H1 (cell line): ENCODE measurements at places on chromosomes 5 and 9.

DNA sequence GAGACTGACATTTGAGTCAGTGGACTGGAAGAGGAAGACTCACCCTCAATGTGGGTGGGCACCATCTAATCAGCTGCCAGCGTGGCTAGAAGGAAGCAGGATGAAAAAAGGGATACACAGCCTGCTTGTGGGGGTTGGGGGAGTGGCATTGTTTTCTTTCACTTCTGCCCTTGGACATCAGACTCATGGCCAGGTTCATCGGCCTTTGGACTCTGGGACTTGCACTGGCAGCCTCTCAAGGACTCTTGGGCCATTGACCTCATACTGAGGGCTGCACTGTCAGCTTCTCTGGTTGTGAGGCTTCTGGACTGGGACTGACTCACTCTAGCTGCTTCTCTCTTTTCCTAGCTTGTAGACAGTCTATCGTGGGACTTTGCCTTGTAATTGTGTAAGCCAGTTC, 374.9 kb downstream of the TLE1 start:
- DNase-seq = no peak

GRCh38 chr9:5326893-5327548, 12.7 kb downstream of the RLN1 start:
- DNase-seq = peak; percentile 38

GRCh38 chr5:1136814-1137213, 25.0 kb upstream of the SLC12A7 start:
- DNase-seq = no peak

DNA sequence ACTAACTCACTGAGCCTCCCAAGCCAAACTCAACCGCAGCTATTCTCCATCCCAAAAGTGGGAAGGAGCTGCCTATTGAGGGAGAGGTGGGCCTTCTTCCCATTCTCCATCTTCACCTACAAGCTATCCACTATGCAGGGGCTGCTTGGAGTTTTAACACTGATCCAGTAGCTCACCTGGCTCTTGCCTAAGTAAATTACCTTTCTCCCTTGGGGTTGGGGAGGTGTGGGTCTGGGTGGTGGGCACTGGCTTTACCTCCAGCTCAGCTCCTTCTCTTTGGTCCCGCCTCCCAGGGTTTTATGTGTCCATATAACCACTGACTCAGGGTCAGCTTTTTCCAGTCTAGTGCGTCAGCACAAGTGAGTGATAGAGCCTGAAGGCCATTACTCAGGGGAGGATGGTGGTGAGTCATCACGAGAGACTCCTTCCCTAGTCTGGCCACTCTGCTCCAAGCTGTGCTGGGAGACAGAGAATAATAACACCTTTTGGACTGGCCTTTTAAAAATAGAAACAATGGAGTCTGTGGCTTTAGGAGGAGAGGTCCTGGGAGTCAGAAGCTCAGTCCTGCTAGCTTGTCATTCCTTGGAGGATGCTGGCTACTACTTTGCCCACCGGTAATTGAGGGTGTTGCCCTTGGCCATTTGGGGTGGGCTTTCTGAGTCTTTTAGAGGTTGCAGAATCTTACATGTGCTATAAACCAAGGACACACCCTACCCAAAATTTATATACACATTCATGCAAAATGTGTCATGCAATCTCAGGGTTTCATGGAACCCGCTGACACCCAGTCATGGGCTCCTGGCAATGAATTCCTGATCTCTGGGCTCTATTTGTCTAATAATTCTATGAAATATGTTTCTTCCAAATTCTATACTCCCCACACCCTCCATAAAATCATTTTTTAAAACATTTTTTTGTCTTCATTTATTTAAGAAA, 35.6 kb upstream of the ATP6V1G1 start:
- DNase-seq = no peak

DNA sequence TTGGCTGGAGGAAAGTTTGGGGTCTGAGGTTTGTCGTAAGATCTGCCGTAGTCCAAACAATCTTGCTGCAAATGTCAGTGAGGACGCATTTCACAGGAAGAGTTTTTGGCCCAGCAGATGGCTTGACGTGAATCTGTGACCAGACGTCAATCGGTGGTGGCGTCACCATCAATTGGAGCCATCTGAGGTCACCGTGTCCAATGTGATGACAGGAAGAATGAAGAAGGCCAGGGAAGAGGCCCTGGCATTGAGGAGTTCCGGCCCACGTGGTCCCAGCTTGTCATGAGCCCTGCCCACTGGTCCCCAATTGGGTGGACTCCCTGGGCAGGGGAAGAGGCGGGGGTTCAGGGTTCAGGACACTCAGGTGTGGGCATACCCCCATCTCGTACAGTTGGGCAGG, 79.9 kb downstream of the OLFM1 start:
- no peak for DNase-seq

DNA sequence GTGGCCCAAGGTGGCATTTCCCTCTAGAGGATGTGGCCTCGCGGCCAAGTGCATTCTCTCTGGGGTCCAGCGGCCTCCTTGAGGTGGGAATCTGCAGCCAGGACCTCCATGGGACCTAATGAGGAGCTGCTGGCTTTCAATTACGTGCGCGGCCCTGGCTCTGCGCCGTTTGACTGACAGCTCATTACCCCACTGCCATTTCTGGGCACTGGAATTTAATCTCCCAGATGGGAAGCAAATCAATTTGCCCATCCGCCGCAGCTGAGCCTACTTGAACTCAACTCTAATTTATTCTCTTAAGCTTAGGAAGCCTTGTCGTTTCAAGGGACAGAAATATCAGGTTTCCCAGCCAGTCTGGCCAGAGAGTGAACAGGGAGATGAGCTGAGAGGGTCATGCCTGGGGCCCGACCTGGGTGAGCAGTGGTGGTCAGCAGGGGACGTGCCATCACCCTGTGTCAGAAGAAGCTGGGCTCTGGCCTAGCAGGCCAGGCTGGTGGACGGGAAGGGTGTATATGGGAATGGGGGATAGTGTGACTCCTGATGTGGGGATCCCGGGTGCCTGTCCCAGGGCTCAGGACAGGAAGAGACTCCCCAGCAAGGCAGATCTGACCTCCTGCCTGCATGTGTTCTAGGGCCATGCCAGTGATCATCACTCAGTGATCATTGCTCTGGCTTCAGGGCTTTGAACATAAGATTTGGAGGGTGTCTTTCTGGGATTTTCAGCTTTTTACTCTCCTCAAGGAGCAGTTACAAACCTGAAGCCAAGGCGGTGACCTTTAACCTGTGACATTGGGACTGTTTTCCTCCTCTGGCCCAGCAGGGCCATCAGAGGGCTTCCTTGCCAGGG, 69.7 kb downstream of the MACROH2A1 start:
- no peak for DNase-seq

DNA sequence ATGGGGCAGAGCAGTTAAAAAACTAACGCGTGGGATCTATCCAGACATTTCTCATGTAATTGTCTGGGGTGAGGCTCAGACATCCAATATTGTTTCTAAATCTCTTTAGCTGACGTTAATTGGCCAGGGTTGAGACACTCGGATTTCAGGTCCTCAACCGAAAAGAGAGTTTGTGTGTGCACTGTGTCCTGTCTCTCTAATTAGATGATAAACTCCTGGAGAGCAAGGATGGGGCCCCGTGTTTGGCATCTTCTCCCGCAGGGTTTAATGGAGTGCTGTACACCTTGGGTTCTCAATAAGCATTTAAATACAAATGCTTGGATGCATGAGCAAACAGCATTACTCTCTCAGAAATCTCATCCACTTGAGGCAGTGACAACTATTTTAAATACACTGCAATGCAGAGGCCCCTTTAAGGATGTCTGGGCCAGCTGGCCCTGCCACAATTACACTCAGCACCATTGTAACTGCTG, 139.6 kb downstream of the MTX3 start:
- no peak for DNase-seq

DNA sequence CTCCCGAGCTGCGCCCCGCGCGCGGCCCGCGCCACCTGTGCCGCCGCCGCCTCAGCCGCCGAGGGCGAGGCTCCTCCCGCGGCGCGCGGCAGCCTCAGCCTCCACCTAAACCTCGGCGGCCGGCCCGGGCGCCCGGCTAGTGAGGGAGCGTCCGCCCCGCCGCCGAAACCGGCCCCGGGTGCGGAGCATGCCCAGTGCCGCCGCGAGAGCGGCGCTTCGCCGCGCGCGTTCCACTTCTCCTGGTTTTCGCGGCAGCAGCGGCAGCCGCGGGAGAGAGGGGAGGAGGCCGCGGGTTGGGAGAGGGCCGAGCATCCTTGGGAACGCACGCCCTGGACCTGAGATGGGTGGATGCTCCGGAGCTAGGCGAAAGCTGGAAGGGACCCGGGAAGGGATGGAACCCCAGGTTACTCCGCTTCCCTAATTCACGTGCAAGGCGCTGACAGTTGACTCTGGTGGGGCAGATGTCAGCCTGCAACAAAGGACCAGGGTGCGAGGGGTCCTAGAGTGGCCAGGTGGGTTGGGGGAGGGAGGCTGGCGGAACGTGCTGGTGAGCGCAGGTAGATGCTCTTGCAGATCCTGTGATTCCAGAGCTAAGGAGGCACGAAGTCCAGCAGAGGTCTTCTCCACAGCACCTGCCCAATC, at the start of gene CTNND2:
TSS of gene CTNND2 (minus strand) at position 182 of the 642 bp plus-strand sequence. CDS start 593 bp downstream, outside the sequence.
- DNase-seq = peak; percentile 87

- no peak for DNase-seq
Observed at GRCh38 chr9:69801989-69802388, 18.6 kb upstream of the CFAP95 start.

DNA sequence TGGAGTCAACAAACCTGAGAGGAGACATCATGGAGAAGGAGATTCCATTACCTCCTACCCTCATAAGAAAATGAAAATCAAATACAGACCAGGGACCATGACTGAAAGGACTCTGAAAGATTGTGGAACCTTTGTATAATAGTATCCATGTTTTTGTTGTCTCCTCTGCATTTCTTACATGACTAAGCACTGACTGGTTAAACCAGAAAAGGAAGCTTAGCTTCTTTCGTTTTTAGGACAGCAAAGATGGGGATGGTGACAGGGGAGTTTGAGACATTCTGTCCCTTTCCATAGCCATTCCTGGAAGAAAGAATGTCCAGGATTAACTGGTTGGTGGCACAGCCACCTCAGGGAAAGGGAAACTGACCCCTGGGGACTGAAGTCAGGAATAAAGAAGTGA, 22.2 kb downstream of the ITGA1 start:
- DNase-seq = no peak

DNA sequence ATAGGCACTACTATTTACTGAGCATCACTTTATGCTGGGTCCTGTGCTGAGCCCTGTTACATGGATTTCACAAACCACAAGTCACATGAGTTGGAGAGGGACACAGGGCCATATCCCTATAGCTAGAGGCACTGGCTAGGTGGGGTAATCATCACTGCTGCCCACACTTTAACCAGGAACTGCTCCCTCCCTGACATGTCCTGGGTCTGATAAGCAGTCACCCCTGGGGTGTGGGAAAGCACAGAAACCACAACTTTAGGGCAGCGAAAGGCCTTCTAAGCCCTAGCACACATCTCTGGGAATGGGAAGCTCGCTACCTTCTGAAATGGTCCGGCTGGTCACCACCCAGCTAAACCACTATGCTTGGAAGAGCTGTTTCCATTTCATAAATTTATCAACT, 15.0 kb downstream of the TBC1D2 start:
- DNase-seq = no peak

GRCh38 chr9:38380230-38380871, 12.2 kb upstream of the ALDH1B1 start:
- DNase-seq = no peak

DNA sequence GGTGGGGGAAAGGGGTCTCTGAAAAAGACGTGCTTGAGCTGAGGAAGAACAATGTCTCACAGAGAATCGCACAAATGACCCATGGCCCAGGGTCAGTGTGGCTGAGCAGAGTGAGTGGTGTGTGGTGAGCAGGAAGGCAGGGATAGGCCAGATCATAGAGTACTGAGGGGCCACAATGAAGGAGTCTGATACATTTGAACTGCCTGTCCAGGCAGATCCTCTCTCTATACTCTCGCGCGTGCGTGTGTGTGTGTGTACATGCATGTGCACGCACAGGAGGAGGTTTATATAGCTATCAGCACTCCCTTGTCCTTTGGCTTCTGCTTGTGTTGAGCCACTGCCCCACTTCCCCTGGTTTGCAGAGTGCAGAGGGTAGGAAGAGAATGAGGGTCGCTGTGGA, 294.0 kb downstream of the ZNF608 start:
- DNase-seq = no peak

DNA sequence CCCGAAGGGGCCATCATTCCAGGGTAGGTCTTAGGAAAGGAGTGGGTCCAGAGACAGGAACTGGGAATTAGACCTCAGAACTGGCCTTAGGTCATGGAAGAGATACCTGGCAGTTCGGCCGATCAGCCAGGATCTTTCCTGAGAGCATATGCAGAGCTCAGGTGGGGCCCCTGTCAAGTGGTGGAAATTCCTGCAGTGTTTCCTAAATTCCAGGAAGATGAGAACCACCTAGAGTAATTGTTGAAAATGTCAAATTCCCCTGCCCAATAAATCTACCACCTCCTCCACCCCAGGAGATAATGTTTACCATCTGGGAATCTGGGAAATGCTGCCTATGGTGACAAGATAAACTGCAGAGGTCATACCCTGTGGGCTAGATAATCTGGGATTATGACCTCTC, 14.6 kb downstream of the TMEM171 start:
- DNase-seq = no peak

- DNase-seq = no peak
Observed at GRCh38 chr9:100071271-100071670, 27.5 kb downstream of the ERP44 start.

DNA sequence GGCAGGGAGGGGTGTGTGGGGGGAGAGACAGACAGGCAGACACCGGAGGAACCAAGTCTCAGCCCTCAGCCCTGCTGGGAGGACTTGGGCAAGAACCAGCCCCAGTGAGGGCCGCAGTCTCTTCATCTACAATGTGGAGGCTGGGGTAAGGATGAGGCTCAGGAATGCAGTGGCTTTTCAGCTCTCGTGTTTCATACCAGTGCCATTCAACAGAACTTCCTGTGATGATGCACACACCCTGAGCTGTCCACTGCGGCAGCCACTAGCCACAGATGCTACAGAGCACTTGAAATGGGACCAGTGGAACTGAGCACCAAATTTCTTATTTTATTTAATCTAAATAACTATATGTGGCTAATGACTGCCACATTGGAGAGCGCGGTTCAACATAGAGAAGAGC, 10.7 kb downstream of the CAMK2A start:
- no peak for DNase-seq

DNA sequence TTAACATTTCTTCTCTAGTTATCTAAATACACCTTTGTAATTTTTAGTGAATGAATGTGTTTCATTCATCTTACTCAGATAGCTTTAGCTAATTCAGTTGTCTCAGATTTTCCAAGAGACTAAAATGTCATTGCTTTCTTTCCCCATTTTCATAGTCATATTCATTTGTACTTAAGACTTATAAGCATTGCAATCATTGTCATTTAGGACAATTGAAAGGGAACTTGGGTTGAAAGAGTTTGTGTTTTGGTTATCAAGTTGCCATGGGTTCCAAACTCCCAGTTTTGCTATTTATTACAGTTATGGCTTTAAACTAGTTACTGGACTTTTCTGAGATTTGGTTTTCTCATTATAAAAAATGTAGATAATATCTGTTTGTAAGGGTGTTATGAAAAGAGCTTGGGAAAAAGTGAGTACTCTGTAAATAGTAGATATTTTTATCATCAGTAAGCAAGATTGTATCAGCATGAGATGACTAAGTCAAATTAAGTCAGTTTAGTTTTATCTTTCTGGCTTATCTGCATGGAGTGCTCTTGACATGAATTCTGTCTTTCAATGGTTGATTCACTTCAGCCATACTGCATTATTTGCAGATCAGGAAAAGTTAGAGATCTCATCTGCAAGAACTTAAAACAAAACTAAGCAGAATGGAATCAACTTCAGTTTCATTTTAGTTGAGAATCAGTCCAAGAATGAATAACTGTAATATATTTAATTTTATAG, 107.5 kb downstream of the PBX3 start:
- no peak for DNase-seq

GRCh38 chr9:110101531-110102161, 106.3 kb downstream of the C9orf152 start:
- no peak for DNase-seq
